ENCODE measurements at places on chromosomes 12 and 14. TPM values are rescaled to one million over a fixed set of nuclear protein-coding genes. Genes with fewer than 3 reads are reported as not detected.

- no peak overlapping the region for H3K4me3 ChIP-seq
- H3K27ac ChIP-seq: no peak overlapping the region
Observed at GRCh38 chr12:3552726-3553045, 61.7 kb downstream of the PRMT8 start.

- peaks cover 2% of the 10 kb centered on the region for H3K36me3 ChIP-seq
- DNase-seq: no peak
- H3K27me3 ChIP-seq: no peaks in the 10 kb centered on the region
- peak overlapping the region; percentile 66 for H3K27ac ChIP-seq
- peaks cover 38% of the 10 kb centered on the region for H3K4me1 ChIP-seq
Observed at GRCh38 chr14:73777420-73777819, 63.2 kb upstream of the PNMA1 start.

The PPP1R1A gene
- total RNA-seq: not detected

- H3K27ac ChIP-seq: no peak overlapping the region
- no peaks in the 10 kb centered on the region for H3K4me1 ChIP-seq
- peaks cover 19% of the 10 kb centered on the region for H3K27me3 ChIP-seq
- H3K36me3 ChIP-seq: no peaks in the 10 kb centered on the region
- no peak overlapping the region for H3K4me3 ChIP-seq
- DNase-seq: no peak
Observed at GRCh38 chr12:53752192-53752601, 418 bp upstream of the CISTR start.

DNA sequence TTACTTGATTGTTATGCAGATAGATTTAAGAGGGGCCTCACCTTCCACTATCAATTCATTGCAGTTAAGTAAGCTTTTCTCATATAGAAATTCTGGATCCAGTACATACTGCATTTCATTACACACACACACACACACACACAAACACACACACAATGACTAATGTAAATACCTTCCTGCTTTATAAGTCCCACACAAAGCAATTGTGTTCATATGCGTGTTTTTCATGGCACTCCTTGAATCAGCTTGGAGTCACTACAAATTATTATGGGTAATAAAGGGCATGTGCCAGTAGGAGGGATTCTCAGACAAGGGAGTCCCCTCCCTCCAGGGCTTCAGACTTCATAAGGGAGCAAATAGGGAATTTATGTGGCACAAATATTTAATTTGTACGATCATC is 4.5 kb downstream of the MIPOL1 start:
- H3K36me3 ChIP-seq: peaks cover 2% of the 10 kb centered on the region
- H3K27ac ChIP-seq: no peak overlapping the region
- peaks cover 13% of the 10 kb centered on the region for H3K4me1 ChIP-seq
- no peak overlapping the region for H3K4me3 ChIP-seq

DNA sequence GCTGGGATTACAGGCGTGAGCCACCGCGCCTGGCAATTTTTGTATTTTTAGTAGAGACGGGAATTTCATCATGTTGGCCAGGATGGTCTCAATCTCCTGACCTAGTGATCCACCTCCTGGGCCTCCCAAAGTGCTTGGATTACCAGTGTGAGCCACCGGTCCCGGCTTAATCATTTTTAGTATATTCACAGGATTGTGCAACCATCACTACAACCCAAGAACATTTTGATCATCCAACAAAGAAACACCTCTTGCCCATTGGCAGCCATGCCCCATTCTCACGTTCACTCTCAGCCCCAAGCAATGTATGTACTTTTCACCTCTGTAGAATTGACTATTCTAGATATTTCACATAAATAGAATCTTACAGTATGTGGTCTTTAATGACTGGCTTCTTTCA is 19.9 kb downstream of the SP1 start:
- H3K4me3 ChIP-seq: no peak overlapping the region
- H3K36me3 ChIP-seq: peaks cover 7% of the 10 kb centered on the region
- no peak for DNase-seq
- peaks cover 4% of the 10 kb centered on the region for H3K4me1 ChIP-seq
- no peaks in the 10 kb centered on the region for H3K27me3 ChIP-seq
- no peak overlapping the region for H3K27ac ChIP-seq

DNA sequence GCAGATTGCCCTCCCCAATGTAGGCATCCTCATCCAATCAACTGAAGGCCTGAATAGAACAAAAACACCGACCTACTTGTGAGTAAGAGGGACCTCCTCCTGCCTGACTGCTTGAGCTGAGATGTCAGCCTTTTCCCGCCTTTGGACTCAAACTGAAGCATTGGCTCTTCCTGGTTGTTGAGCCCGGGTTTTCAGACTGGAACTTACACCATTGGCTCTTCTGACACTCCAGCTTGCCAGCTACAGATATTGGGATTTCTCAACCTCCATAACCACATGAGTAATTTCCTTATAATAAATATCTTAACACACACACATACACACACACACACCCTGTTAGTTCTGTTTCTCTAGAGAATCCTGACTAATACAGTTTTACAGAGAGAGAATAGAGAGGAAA is 173.4 kb upstream of the NTF3 start:
- H3K36me3 ChIP-seq: no peaks in the 10 kb centered on the region
- H3K27me3 ChIP-seq: peaks cover 3% of the 10 kb centered on the region
- no peak overlapping the region for H3K27ac ChIP-seq

DNA sequence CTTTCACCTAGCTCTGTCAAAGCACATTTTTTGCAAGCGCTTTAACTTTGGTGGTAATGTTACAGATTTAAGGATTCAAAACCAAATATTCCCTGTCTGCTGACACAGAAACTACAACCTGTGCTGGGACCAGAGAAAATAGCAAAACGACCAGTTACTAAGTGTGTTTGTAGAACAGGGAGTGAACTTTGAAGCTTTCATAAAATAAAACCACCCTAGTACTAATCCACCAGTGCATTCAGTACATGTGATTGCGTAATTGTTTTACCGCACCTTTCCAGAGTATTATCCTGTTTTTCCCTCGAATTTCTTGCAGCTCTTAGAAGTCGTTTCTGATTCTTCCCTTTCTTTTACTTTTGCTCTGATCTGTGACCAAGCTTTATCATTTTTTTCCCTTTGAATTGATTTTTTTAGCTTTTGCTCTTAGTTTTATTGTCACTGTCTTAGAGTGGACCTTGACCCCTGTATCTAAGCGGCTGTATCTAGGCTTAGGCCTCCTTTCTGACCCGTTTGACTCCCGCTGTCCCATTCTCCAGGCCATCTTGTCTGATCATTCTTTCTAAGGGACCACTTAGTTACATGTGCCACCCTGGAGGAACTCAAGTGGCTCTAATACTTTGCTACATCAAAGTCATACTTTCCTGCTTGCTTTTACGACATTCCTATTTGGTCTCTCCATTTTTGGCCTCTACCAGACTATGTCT is 429.4 kb downstream of the PCNX1 start:
- no peak overlapping the region for H3K4me3 ChIP-seq
- H3K27me3 ChIP-seq: no peaks in the 10 kb centered on the region
- peaks cover 5% of the 10 kb centered on the region for H3K36me3 ChIP-seq
- DNase-seq: no peak

DNA sequence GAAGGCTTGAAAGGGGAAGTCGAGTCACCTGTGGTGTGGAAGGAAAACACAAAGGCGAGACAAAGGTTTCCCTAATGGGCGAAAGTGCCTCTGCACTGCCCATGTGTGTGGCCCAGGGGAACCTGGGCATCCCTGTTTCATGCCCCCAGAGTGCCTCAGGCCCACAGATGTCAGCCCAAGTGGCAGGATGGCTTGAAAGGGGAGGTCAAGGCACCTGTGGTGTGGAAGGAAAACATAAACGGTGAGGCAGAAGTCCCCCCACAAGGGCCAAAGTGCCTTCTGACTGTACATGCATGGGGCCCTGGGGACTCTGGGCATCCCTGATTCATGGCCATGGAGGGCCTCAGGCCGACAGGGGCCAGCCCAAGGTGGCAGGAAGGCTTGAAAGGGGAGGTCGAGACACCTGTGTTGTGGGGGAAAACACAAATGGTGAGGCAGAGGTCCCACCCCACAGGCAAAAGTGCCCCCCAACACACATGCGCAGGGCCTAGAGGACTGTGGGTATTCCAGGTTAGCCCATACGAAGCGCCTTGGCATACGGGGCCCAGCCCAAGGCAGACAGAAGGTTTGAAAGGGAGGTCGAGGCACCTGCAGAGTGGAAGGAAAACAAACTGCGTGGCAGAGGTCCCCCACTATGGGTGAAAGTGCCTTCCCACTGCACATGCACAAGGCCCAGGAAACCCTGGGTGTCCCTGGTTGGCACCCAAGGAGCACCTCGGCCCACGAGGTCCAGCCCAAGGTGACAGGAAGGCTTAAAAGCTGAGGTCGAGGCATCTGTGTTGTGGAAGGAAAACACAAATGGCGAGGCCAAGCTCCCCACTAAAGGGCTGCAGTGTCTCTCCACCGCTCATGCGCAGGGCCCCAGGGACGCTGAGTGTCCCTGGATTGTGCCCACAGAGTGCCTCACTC is 382.3 kb downstream of the ALG10 start:
- H3K4me3 ChIP-seq: no peak overlapping the region
- peak; percentile 70 for DNase-seq
- no peak overlapping the region for H3K27ac ChIP-seq
- no peaks in the 10 kb centered on the region for H3K27me3 ChIP-seq
- H3K4me1 ChIP-seq: no peaks in the 10 kb centered on the region

The TAS2R42 gene
- total RNA-seq: not detected

DNA sequence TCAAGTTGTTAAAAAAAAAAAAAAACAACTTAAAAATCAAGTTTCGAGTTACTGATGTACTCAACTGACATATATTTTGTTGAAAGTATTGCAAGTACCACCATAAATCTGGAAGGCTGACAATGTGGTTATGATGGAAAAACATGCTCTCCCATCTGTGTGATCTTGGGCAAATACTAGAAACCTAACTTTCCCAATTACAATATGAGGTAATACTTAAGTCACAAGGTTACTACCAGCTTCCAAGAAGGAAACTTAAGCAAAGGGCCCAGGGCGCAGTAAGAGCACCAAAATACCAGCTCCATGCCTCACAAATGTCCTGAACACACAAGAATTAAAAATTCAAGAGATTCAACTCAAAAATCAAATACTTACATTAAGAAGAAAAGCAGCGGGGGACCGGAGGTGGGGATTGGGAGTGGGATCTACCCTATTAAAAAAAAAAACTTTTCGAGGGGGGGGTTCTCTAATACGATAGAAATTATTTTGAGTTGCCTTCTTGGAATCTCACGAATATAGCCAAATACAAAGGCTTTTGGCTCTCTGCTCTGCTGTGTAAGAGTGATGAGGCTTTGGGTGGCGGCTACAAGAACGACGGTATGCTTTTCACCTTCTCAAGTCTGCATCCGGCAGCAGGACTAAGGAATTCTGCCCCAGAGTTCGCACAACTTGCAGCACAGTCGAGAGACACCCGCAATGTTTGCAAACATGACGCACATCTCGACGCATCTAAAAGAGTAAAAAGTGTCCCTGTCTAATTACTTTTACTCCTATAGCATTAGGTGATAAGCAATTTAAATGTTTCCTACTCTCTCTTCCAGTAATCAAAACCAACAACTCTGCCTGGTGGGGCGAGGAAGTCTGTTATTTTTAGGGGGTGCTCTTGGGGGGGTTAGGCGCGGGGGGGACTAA is 1.1 kb downstream of the SAV1 start:
- H3K27ac ChIP-seq: no peak overlapping the region
- H3K4me1 ChIP-seq: peaks cover 26% of the 10 kb centered on the region
- H3K4me3 ChIP-seq: no peak overlapping the region
- H3K27me3 ChIP-seq: no peaks in the 10 kb centered on the region
- DNase-seq: no peak

The DPF3 gene
- total RNA-seq: 1.1 TPM

The DERA gene
- total RNA-seq: 16.0 TPM

DNA sequence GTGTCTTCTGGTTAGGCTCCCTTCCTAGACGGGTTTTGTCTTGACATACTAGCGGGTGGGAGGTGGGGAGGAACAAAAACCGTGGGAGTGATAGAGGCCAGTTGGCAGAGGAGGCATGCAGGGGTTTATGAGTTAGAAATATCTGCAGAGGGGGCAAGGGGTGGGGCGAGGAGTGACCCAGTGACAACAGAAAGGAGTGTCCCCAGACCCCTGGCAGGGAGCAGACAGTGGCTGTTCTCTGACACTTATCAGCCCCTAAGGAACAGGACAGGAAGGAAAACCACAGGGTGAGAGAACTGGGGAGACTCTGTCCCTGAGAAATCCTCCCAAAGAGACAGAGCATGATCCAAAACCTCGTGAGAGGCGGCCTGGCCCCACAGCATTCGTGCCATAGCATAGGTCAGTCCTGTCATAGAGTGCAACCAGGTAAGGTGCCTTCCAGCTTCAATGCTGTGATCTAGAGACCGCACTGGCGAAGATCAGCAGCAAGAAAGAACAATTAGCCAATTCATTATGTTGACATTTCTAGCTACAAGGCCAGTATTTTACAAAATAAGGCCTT is 141.4 kb downstream of the CRADD start:
- no peaks in the 10 kb centered on the region for H3K36me3 ChIP-seq
- no peak for DNase-seq
- no peak overlapping the region for H3K27ac ChIP-seq

The WNT1 gene
- not detected for total RNA-seq

The ASCL1 gene
- not detected for total RNA-seq

The AKAP3 gene
- 0.65 TPM for total RNA-seq

DNA sequence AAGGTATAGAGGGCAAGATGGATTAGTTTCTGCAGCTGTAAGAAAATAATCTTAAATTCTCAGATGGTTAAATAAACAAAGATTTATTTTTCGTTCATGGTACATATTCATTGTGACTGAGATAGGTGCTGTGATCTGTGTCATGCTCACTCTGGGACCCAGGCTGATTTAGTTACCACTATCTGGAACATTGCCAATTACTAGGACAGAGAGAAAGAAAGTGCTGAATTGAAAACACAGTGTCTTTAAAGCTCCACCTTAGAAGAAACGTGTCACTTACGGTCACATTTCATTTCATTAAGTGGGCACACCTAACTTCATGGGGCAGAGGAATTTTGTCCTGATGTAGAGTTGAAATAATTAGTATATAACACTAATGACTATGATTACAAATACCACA is 430.0 kb downstream of the CCDC91 start:
- no peak overlapping the region for H3K4me3 ChIP-seq
- peaks cover 8% of the 10 kb centered on the region for H3K4me1 ChIP-seq
- H3K27me3 ChIP-seq: peaks cover 7% of the 10 kb centered on the region
- DNase-seq: no peak
- H3K36me3 ChIP-seq: peaks cover 6% of the 10 kb centered on the region

Measured in chondrocyte (in vitro differentiated cells).